Naive thymus-derived CD8-positive, alpha-beta T cell (primary cell): ENCODE measurements at places on chromosomes 7 and 10.

DNA sequence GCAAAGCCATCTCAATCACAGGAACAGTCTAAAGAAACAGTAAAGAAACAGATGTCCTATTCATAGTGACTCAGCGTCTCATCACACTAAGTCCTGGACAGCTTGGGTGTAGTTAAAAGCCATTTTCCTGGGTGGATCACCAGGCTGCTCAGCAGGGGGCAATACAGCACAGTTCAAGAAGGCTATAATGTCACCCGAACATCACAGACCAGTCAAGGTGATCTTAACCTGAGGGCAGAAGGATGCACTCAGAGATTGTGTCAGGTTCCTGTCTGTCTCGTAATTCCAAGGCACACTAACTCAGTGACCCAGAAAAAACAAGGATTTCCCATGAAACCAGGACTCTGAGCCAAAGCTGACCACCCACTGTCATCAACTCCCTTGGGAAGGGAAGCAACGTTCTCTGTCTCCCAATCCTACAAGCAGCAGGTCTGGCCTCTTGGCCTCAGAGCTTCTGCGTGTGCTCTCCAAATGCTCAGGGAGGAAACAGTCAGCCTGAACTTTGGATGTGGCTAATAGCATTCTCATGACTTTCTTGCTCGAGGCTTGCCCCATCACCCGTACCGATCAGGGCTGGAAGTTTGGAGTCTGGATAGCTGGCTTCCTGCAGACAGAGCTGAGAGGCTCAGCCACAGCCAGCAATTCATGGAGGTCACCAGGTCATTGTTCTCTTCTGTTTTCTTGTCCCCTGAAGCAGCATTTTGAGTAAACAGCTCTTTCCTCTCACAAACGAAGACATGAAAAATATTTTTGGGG lies 90.4 kb upstream of the FAM171A1 start:
- DNase-seq, result no peak

- no peak for DNase-seq
These were observed 1005.0 kb downstream of the LRMDA start for GRCh38 chr10:76436401-76436811.

DNA sequence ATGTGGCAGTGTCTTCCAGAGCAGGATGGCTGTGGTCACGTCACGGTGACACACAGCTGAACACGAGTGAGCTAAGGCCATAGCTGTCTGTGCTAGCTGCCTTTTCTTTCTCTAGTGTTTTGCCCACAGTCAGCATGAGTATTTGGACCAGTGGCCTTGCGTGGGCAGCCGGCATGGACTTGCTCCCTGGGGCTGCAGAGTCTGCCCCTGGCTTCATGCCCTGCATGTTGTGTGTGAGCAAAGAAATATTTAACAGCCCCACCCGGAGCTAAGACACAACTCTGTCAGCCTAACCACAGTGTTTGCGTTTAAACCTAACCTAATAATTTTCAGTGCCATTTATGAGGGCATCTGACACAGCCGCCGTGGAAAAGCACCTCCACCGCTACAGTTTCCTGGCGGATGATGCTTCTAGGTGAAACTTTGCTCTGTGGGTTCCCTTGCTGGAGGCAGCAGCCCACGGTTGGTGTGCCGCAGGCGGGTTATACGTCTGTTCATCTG lies 14.6 kb downstream of the CHST12 start:
- DNase-seq, result no peak

GRCh38 chr7:96075510-96076349 lies 246.2 kb downstream of the SLC25A13 start:
- peak; percentile 40 for DNase-seq

DNA sequence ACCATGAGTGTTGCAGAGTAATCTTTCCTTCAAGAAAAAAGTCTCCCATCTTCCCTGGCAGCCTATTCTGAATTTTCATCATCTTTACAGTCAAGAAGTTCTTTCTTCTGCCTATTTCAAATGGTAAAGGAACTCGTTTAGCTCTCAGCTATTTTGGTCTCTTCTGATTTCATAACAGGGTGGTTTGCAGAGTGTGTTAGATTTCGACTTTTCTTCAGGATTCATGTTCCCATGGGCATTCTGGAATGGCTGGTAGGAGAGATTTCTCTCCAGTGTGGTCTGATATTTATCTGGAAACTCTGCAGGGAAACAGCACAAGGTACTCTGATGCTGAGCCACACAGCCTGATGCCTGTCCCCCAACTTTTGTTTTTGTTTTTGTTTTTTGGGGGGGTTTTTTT lies 111.1 kb upstream of the FAM171A1 start:
- DNase-seq, result no peak
